ENCODE measurements at places on chromosomes 1 and 21.

- DNase-seq = no peak
- H3K27me3 ChIP-seq = no peaks in the 10 kb centered on the region
- no peak overlapping the region for H3K27ac ChIP-seq
Measured at GRCh38 chr1:86906419-86906818, 7.5 kb downstream of the SELENOF start.

- H3K36me3 ChIP-seq = peaks cover 6% of the 10 kb centered on the region
- H3K4me1 ChIP-seq = peaks cover 4% of the 10 kb centered on the region
- H3K27me3 ChIP-seq = peaks cover 23% of the 10 kb centered on the region
- no peak within 1 kb of the TSS for H3K4me3 ChIP-seq
- H3K27ac ChIP-seq = no peak within 1 kb of the TSS
Measured at GRCh38 chr1:44842862-44843655, at the start of gene PTCH2. TSS of gene PTCH2 (minus strand) at chr1:44843253. CDS start at chr1:44842932, 321 bp downstream.

GRCh38 chr21:29506947-29507346 is 208.2 kb downstream of the BACH1 start:
- no peaks in the 10 kb centered on the region for H3K27me3 ChIP-seq
- no peak overlapping the region for H3K27ac ChIP-seq
- no peak for DNase-seq

DNA sequence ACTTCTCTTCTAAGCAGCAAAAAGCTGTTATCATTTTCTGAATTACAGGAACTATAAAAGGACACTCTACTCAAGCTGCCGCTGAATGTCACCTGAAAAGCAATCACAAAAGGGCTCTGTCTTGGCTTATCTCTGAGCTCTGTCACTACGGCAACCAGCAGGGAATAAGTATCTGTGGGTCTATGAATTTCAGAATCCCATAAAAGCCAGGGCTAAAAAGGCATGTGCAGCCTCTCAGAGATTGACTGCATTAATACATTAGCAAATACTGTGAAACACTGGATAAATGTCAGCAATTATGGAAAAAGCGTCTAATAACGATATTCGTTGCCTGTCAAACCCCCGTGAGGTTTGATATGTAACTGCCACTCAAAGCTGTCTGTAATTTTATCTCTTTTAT is 210.2 kb upstream of the DMRTA2 start:
- no peak overlapping the region for H3K27ac ChIP-seq
- H3K27me3 ChIP-seq = no peaks in the 10 kb centered on the region
- DNase-seq = no peak
- no peaks in the 10 kb centered on the region for H3K36me3 ChIP-seq
- H3K4me1 ChIP-seq = peaks cover 9% of the 10 kb centered on the region

GRCh38 chr1:63475761-63476160 is 47.3 kb downstream of the ITGB3BP start:
- H3K36me3 ChIP-seq = peaks cover 7% of the 10 kb centered on the region
- no peak overlapping the region for H3K27ac ChIP-seq
- H3K4me1 ChIP-seq = no peaks in the 10 kb centered on the region
- DNase-seq = no peak

- no peak for DNase-seq
- H3K27me3 ChIP-seq = peaks cover 9% of the 10 kb centered on the region
- H3K4me3 ChIP-seq = no peak overlapping the region
- H3K36me3 ChIP-seq = no peaks in the 10 kb centered on the region
Measured at GRCh38 chr1:151970626-151971025, 23.0 kb downstream of the S100A10 start.

DNA sequence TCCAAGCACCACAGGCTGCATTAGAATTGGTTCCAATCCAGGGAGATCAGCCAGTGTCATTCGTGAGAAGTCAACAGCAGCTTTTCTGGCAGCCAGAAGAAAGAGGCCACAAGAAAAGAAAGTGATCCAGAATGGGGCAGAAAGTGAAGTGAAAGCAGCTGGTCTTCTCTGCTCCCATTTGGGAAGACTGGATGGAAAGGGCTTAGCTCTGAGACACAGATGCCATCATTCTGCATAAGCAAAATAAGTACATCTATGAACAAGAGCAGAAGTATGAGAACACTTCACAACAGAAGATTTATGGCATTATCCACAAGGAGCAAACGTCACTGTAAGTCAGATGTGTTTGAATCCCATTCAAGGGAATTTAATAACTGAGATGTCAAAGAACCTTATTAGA is 326.5 kb upstream of the ESRRG start:
- H3K4me1 ChIP-seq = no peaks in the 10 kb centered on the region
- no peak for DNase-seq
- H3K27ac ChIP-seq = no peak overlapping the region
- no peak overlapping the region for H3K4me3 ChIP-seq

- no peak overlapping the region for H3K27ac ChIP-seq
- no peak for DNase-seq
- H3K27me3 ChIP-seq = peaks cover 1% of the 10 kb centered on the region
- H3K4me1 ChIP-seq = no peaks in the 10 kb centered on the region
Measured at GRCh38 chr21:45748593-45748992, 105.1 kb downstream of the PCBP3 start.

- DNase-seq = no peak
- H3K36me3 ChIP-seq = no peaks in the 10 kb centered on the region
- peaks cover 7% of the 10 kb centered on the region for H3K27me3 ChIP-seq
- no peak overlapping the region for H3K4me3 ChIP-seq
- no peaks in the 10 kb centered on the region for H3K4me1 ChIP-seq
Measured at GRCh38 chr1:228048120-228048519, 34.4 kb upstream of the ARF1 start.

- no peaks in the 10 kb centered on the region for H3K36me3 ChIP-seq
- H3K4me3 ChIP-seq = no peak overlapping the region
- no peak overlapping the region for H3K27ac ChIP-seq
- H3K27me3 ChIP-seq = no peaks in the 10 kb centered on the region
Measured at GRCh38 chr21:32521736-32522355, 63.5 kb downstream of the TCP10L start.
